ENCODE measurements at places on chromosomes 2 and 18.

DNA sequence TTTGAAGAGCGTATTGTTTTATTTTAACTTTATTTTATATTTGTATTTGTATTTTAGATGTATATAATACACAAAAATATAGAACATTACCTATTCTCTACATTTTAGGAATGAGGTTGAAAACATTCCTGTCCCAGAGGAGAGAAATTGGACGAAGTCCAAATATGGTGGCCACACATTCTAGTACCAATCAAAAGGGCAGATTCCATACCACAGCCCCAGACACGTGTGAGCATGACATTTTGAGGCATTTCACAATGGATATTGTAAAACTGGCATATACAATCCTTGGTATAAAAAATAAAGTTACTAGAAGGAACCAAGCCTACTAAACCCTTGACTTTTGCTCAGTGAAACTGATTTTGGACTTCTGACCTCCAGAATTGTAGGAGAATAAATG lies 50.6 kb downstream of the C2orf76 start:
- DNase-seq: no peak

DNA sequence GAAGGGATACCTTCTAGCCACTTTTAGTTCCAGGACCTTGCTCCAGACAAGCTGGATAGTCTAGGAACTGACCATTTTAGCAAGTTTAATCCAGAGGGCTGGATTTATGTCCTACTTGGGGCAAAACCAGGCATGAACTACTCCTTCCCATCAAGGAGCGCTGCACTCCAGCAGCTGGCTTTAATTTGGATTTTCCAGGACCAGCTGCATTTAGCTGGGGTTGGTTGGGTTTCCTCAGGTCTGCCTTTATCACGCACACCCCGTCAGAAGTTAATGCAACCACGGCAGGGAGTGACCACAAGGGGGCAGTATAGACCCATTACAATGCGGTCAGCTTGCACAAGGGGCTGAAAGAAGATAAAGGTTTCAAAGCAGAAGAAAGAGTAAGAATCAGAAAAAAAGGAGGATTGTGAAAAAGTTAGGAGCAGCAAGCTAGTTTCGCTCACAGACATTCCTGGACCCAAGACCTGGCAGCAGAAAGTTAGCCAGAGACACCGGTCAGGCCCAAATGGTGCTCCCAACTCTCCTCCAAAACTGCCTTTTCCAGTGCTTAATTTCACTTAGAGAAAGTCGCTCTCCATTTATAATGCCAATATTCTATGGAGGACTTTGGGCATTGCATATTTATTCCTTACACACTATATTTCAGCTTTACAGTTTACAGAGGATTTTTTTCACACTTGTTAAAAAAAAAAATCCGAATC lies 40.1 kb downstream of the SLC4A1AP start:
- DNase-seq: peak; percentile 90

GRCh38 chr2:204282525-204282924 lies 262.8 kb upstream of the PARD3B start:
- peak; percentile 34 for DNase-seq

DNA sequence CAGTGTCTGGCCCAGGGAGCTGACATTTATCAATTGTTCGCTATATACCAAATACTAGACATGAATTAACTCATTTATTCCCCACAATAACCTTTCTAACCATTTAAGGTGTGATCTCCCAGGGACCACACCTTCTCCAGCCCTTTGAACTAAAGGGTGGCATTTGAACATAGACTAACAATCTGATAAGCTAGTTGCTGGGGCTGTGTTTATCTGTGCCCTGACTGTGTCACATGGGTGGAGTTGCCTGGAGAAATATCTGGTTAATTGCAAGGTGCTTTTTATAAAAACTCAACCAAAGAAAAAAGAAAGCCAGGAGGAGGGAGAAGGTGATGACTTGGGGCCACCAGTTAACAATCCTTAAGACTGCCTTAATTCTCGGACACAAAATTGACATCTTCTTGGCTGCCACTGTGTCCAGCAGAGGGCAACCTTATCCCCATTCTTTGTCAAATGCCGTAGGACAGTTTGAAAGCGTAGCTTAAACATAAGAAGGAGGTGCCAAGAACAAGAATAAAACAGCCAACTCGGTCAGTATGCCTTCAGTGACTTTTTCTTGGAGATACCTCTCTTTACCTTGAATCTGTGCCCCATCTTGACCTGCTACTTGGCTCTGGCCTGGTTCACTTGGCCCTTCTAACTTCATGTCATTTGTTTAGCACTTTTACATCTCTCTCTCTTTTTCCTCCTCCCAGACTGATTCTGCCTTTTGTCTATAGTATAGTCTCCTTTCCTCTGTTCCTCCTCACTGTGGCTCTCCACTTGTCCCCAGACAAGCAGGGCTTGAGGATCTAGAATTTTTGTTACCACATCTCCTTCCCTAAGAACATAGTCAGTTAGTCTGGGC lies 183.4 kb downstream of the MYO3B start:
- DNase-seq: peak; percentile 56

Data from Calu3 (cell line).